Activated CD8-positive, alpha-beta T cell treated with anti-CD3 and anti-CD28 coated beads, Interleukin-2, amount 10 ng/mL, durations not matched to agents 7 days and 5 days (primary cell): ENCODE measurements at places on chromosomes 5 and 9. TPM values are rescaled to one million over a fixed set of nuclear protein-coding genes. Genes with fewer than 3 reads are reported as not detected.

DNA sequence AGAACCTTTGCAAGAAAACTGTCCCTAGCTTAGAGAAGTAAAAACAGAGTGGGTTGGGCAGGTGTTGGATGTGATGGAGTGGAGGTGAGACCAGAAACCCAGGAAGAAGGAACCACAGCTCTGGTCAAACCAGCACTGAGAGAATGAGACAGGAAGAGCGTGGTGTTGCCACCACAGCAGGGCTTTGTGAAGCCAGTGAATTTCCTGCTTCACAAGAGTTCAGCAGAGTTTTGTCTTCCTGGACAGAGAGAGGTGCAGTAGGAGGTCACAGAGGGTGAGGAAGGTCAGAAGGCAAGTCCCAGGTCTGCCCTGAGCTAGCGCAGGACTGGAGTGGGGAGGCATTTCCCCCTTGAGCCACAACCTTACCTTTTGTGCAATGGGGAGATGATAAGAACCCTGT is 2306.2 kb upstream of the ACO1 start:
- no peaks in the 10 kb centered on the region for H3K27me3 ChIP-seq
- H3K4me3 ChIP-seq: no peak overlapping the region
- peak; percentile 25 for DNase-seq
- H3K4me1 ChIP-seq: peaks cover 20% of the 10 kb centered on the region
- H3K36me3 ChIP-seq: no peaks in the 10 kb centered on the region

DNA sequence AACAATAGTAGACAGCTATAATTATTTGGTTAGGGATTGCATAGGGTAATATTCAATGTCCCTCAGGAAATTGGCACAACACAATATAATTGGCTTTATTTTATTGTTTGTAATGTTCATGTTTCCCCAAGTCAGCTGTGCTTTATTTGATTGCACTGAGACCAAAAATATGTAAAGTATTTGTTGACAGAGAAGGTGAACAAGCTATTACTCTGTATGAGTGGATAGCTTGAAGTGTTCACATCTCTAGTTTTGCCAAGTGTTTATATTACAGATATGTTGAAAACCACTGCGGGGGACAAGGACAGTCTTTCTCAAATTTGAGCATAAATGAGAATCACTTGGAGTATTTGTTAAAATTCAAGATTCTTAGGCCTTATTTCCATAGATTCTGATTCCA is 83.3 kb downstream of the RAB3C start:
- no peaks in the 10 kb centered on the region for H3K27me3 ChIP-seq
- H3K4me1 ChIP-seq: no peaks in the 10 kb centered on the region
- DNase-seq: no peak
- no peaks in the 10 kb centered on the region for H3K36me3 ChIP-seq
- H3K27ac ChIP-seq: no peak overlapping the region
- no peak overlapping the region for H3K4me3 ChIP-seq

Gene GGTA1
- not detected for total RNA-seq

DNA sequence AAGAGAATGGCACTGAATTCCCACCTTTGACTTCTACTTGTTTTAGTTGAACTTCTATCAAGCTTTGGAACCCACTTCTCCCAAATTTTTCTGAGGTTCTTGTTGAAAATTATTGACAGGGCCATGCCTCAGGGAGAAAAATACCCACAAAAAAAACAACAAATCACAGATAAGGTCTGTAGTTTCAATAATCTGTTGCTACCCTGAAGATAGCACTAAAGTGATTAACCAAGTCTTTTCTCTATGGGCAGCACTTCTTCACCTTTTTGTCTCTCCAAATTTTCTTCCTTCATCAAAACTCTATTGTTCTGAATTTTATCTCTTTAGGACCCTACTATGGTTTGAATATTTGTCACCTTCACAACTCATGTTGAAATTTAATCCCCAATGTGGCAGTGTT is 154.3 kb upstream of the FGF10 start:
- no peaks in the 10 kb centered on the region for H3K4me1 ChIP-seq
- DNase-seq: no peak
- no peak overlapping the region for H3K27ac ChIP-seq
- no peaks in the 10 kb centered on the region for H3K27me3 ChIP-seq
- no peaks in the 10 kb centered on the region for H3K36me3 ChIP-seq

- H3K27ac ChIP-seq: no peak overlapping the region
- peaks cover 14% of the 10 kb centered on the region for H3K4me1 ChIP-seq
- H3K4me3 ChIP-seq: no peak overlapping the region
- H3K27me3 ChIP-seq: peaks cover 2% of the 10 kb centered on the region
These were observed 6.8 kb upstream of the MRPS30 start for GRCh38 chr5:44801992-44802391.

DNA sequence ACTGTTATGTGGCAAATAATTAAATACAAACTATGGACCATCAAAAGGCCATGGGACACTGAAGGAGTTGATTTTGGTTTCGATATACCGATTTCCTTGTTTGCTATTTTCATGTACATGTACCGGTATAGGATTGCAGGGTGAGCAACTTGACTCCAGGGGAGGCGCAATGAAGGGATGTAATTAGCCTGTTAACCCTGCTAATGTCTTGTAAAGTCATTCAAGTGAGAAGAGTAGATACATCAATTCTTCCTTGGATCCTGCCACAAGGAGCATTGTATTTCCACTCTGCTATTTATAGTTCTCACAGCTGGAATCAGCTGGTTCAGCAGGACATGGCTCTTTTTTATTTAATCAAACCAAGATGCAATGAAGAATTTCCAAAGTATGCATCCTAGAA is 102.0 kb downstream of the STK32A start:
- H3K27ac ChIP-seq: no peak overlapping the region
- DNase-seq: no peak
- no peaks in the 10 kb centered on the region for H3K4me1 ChIP-seq
- no peaks in the 10 kb centered on the region for H3K27me3 ChIP-seq
- no peaks in the 10 kb centered on the region for H3K36me3 ChIP-seq
- H3K4me3 ChIP-seq: no peak overlapping the region

GRCh38 chr5:171449426-171449825 is 30.0 kb downstream of the FGF18 start:
- DNase-seq: no peak
- H3K27ac ChIP-seq: no peak overlapping the region
- peaks cover 7% of the 10 kb centered on the region for H3K4me1 ChIP-seq
- H3K27me3 ChIP-seq: peaks cover 41% of the 10 kb centered on the region
- no peak overlapping the region for H3K4me3 ChIP-seq

- peaks cover 16% of the 10 kb centered on the region for H3K4me1 ChIP-seq
- H3K27ac ChIP-seq: no peak overlapping the region
- no peak for DNase-seq
These were observed 83.8 kb upstream of the FAM169A start for GRCh38 chr5:74949976-74950375.

DNA sequence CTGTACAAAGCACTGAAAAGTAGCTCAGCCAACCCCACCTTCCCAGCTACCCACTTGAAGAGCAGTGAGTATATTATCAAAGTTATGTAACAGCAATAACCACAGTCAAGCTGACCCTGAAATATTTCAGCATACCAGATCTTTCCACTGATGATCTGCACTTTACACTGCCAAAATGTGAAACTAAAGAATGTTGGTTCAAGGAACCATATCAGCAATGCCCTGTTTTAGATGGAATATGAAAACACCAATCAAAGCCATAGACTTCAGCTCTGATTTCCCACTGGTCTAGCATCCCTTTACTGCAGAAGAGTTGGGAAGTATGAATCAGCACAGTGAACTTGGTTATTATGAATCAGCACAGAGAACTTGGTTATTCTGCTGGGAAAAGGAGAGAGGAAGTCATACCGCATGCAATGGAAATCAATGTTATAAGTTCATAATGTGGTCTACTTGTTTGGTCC is 20.0 kb downstream of the CEMIP2 start:
- peaks cover 10% of the 10 kb centered on the region for H3K4me1 ChIP-seq
- no peak overlapping the region for H3K4me3 ChIP-seq
- no peak for DNase-seq
- peaks cover 54% of the 10 kb centered on the region for H3K36me3 ChIP-seq

Gene MFAP3
- 23.0 TPM for total RNA-seq

DNA sequence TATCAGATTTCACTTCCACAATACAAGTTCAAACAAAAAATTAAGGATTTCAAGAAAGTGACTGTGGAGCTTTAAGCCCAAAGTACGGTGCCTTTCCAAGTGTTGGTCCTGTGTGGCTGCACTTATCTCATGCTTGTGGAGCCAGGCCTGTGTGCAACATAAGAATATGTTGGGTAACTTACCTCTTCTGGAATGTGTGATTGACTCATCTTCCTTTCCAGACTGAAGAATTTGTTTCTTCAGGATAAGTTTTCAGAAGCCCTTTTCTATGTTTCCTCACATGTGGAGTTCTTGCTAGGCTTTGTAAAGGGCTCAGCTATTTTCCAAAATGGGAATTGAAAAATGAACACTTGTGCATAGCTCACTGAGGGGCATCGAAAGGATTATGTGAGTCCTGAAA is 485.1 kb upstream of the PAPPA start:
- no peak overlapping the region for H3K27ac ChIP-seq
- H3K27me3 ChIP-seq: no peaks in the 10 kb centered on the region
- H3K4me3 ChIP-seq: no peak overlapping the region
- no peaks in the 10 kb centered on the region for H3K36me3 ChIP-seq

DNA sequence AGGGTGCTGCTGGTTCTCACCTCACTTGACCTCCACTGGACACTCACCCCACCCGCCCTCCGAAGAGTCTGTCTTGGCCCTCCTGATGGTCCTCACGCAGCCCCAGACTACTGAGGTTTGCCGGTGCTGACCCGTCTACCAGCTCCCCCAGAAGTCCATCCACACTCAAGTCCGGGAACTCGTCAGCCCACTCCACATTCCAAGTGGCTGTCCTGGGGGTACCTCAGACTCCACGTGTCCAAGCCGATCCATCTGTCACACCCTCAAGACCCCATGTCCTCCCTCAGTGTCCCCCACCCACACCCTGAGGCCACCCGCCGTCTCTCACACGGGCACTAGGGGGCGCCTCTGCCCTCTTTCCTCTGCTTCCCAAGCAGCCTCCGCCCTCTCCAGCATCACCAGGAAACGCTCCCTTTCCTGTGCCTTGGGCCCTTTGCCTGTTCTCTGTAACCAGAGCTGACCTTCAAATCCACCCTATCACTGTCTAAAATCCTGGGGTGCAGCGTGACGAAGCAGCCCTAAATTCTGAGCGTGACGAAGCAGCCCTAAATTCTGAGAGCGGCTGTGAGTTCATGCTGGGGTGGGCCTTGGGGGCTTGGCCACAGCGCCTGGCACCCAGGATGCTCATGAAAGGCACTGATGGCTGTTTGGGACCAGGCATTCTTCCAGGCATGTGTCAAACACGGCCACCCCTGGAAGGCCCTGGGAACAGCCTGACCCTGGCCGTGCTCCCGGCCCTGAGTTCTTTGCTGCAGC is 95.7 kb downstream of the KCNT1 start:
- H3K4me1 ChIP-seq: no peaks in the 10 kb centered on the region
- no peak overlapping the region for H3K27ac ChIP-seq
- no peaks in the 10 kb centered on the region for H3K36me3 ChIP-seq
- H3K27me3 ChIP-seq: no peaks in the 10 kb centered on the region
- no peak overlapping the region for H3K4me3 ChIP-seq

Gene ARHGEF37
- total RNA-seq: 1.0 TPM

DNA sequence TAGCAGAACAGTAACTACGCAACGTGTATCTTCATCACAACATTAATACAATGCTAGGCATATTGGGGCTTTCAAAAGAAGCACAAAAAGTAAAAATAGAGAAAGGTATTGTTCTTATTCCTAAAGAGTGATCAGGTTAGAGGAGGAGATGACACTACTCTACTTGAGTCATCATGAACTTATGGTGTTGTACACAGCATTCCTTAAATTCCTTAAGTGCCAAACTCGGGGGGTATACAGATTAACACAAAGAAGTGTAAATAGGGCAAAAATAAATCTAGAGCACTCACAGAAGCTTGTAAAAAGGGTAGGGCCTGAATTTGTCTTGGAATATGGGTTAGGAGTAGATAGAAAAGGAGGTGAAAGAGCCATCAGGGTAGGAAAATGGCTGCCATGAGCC is 308.0 kb upstream of the DAP start:
- no peak overlapping the region for H3K27ac ChIP-seq
- no peaks in the 10 kb centered on the region for H3K4me1 ChIP-seq
- H3K36me3 ChIP-seq: no peaks in the 10 kb centered on the region
- H3K4me3 ChIP-seq: no peak overlapping the region
- no peak for DNase-seq
- no peaks in the 10 kb centered on the region for H3K27me3 ChIP-seq

- H3K4me1 ChIP-seq: peaks cover 21% of the 10 kb centered on the region
- peak overlapping the region; percentile 12 for H3K4me3 ChIP-seq
- no peak for DNase-seq
- peaks cover 13% of the 10 kb centered on the region for H3K36me3 ChIP-seq
- no peaks in the 10 kb centered on the region for H3K27me3 ChIP-seq
These were observed 86.6 kb downstream of the SLC38A9 start for GRCh38 chr5:55625589-55625909.

GRCh38 chr5:103908336-103909080 is 345.9 kb upstream of the NUDT12 start:
- H3K27ac ChIP-seq: no peak overlapping the region
- no peak for DNase-seq
- H3K4me1 ChIP-seq: no peaks in the 10 kb centered on the region
- H3K27me3 ChIP-seq: no peaks in the 10 kb centered on the region

GRCh38 chr5:72366324-72366976 is 46.3 kb downstream of the PTCD2 start:
- peaks cover 16% of the 10 kb centered on the region for H3K36me3 ChIP-seq
- peaks cover 7% of the 10 kb centered on the region for H3K4me1 ChIP-seq
- H3K4me3 ChIP-seq: no peak overlapping the region

- no peaks in the 10 kb centered on the region for H3K27me3 ChIP-seq
- H3K4me1 ChIP-seq: no peaks in the 10 kb centered on the region
- no peak overlapping the region for H3K4me3 ChIP-seq
- DNase-seq: no peak
- no peak overlapping the region for H3K27ac ChIP-seq
- peaks cover 22% of the 10 kb centered on the region for H3K36me3 ChIP-seq
These were observed 13.4 kb downstream of the PWWP2A start for GRCh38 chr5:160105686-160106360.

DNA sequence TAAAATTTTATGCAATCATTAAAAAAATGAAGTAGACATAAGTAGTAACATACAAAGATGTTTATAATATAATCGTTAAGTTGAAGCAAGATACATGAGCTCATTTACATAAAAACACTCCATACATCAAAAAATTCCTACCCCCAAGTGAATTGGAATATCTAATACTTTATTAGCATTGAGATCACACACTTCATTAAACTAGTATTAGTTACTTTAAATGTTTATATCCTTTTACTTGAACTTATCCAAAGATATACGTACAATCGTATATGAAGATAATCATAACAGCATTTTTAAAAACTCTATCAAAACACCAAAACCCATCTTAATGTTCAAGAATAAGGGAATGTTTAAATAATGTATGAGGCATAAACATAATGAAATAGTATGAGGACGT is 275.1 kb downstream of the RFX3 start:
- no peaks in the 10 kb centered on the region for H3K27me3 ChIP-seq
- no peak overlapping the region for H3K27ac ChIP-seq
- peaks cover 5% of the 10 kb centered on the region for H3K36me3 ChIP-seq
- DNase-seq: no peak
- no peaks in the 10 kb centered on the region for H3K4me1 ChIP-seq
